Esophagus squamous epithelium (tissue), 5 donors: ENCODE measurements at places on chromosomes 16 and 17. TPM values are rescaled to one million over a fixed set of nuclear protein-coding genes. Genes with fewer than 3 reads are reported as not detected.

PLK1 gene
- 45.3 TPM for total RNA-seq

GPR142 gene
- not detected for total RNA-seq

NOD2 gene
- 28.1 TPM for total RNA-seq

DNA sequence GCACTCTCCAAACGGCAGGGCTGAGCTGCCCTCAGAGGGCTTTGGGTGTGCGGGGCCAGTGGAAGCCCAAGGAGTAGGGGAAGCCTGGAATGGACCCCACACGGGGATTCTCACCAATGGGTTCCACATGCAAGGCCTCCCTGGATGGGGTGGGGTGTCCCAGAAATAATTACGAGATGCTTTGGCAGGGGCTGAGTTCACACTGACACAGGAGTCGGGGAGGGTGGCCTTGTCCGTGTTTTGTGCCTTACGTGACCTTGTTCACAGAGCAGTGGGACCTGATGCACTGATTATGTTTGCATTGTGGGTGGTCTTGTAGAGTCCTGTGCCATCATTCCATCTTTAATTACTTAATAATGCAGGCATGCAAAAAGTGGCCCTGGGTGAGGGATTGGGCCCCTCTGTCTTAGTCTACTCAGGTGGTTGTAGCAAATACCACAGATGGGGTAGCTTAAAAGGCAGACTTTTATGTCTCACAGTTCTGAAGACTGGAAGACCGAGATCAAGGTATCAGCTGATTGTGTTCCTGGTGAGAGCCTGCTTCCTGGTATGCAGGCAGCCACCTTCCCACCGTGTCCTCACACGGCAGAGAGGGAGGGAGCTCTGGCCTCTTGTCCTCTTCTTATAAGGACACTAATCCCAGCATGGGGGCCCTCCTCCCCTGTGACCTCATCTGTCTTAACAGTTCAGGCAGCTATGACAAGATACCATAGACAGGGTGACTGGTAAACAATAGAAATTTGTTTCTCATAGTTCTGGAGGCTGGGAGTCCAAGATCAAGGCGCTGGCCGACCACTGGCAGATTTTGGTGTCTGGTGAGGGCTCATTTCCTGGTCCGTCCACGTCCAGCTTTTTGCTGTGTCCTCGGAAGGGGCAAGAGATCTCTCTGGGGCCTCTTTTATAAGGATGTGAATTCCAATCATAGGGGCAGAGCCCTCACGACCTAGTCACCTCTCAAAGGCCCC lies 239.4 kb downstream of the IRF8 start:
- DNase-seq = no peak

GRCh38 chr16:66247516-66248481 lies 118.7 kb upstream of the CDH5 start:
- DNase-seq = no peak

GRCh38 chr17:34311291-34311690 lies 7.9 kb upstream of the CCL8 start:
- DNase-seq = no peak

DNA sequence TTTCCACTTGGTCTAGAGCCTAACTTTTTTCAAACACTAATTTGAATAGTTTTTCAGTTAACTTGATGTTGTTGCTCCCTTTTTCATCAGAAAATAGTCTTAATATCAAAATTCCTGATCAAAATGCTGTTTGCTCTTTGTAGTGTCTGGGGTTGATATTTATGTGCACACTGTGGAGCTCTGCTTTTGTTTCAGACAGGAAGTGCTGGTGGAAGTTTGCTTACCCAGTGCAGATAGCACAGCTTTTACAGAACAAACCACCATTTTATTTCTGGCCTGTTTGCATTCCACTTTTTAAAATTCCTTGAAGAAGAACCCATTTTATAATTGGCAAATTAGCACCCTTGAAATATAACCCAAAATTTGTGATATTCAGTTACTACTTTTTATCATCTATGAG lies 125.4 kb downstream of the MRTFB start:
- no peak for DNase-seq

GRCh38 chr16:50578137-50578536 lies 29.9 kb downstream of the NKD1 start:
- DNase-seq = no peak

DNA sequence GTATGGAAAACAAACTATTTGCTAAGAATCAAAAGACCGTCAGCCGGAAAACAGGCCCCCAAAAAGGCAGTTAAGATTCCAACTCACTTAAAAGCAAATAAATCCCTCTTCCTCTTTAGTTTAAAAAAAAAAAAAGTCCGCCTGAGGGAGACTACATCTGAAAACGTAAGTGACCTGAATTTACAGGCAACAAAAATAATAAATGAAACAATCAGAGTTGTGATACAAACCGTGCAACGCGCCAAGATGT lies 1.1 kb downstream of the KANSL1 start:
- no peak for DNase-seq

DNA sequence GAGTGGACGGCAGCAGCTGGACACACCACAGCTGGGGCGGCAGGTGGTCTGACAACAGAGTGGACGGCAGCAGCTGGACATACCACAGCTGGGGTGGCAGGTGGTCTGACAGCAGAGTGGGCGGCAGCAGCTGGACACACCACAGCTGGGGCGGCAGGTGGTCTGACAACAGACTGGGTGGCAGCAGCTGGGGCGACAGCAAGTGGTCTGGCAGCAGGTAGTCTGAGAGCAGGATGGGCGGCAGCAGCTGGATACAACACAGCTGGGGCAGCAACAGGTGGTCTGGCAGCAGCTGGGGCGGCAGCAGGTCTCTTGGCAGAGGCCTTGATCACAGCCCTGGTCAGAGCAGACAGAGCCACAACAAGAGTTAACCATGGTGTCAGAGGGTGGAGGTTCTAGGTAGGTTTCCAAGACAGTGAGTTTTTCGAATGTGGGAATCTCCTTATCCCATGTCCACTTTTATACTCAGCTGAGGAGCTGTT lies at the start of gene KRTAP4-1:
Gene KRTAP4-1 (minus strand): TSS at position 432 of the 482 bp plus-strand sequence. CDS start 57 bp downstream, at position 375.
- no peak for DNase-seq

DNA sequence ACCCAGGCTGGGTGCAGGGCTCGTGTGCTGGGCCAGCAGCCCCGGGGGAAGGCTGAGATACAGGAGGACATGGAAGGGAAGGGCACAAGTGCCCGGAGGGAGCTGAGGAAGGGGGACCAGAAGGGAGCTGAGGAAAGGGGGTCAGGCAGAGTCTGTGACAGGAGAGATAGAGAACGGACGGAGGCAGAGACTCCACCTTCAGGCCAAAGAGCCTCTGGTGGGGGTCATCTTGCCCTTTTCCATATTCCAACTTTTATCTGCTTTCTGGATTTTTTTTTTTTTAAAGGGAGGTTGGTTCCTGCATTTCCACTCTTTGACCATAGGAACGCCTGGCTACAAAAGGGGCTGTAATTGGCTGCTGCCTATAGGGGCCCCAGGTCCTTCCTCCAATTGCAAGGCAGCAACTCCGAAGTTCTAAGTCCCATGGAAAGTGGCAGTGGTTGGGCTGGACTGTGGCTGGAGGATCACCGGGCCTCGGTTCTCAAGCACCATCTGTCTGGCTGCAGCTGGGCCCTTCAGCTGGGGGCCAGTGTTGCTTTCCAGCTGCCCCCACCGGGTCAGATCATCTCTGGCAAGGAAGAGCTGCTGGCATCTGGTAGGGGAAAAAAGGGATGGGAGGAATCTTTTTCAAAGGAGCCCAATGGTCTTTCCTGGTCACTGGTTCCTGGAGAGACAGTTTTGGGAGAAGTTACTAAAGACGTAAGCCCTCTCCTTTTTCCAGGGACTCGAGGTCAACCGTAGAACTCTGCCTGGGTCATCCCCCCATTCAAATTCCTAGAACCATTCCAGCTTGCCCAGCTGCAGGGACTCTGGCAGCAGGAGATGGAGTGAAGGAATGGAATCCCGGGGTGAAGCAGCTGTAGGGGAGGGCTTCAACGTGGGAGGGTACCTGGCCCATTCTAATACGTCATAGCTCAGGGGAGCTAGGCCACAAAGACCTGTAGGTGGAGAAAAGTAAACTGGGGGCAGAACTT lies 13.1 kb upstream of the MRPS23 start:
- no peak for DNase-seq

DNA sequence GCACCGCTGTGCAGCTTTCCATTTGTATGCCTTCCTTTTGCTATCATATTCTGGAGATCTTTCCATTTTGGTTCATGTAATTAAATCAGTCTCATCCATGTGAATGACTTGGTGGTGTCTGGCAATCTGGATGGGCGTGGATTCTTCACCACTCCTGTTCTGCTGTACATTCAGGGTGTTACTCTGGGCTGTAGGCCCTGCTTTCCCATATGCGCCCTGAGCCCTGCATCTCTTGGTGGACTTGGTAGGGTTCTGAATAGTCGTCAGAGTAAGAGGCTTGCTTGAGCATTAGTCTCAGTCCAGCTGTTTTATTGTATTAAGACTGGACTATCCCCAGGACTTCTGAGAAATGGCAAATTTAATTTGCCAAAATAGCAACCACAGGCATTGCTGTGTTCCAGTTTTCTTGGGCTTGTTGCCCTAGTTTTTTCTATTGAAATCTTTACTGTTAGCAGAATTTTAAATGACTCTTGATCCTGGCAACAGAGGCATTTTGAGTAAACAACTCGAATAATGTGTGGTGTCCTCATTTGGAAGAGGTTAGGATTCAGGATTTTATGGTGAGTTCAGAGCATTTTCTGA lies 14.9 kb downstream of the BANP start:
- no peak for DNase-seq

DNA sequence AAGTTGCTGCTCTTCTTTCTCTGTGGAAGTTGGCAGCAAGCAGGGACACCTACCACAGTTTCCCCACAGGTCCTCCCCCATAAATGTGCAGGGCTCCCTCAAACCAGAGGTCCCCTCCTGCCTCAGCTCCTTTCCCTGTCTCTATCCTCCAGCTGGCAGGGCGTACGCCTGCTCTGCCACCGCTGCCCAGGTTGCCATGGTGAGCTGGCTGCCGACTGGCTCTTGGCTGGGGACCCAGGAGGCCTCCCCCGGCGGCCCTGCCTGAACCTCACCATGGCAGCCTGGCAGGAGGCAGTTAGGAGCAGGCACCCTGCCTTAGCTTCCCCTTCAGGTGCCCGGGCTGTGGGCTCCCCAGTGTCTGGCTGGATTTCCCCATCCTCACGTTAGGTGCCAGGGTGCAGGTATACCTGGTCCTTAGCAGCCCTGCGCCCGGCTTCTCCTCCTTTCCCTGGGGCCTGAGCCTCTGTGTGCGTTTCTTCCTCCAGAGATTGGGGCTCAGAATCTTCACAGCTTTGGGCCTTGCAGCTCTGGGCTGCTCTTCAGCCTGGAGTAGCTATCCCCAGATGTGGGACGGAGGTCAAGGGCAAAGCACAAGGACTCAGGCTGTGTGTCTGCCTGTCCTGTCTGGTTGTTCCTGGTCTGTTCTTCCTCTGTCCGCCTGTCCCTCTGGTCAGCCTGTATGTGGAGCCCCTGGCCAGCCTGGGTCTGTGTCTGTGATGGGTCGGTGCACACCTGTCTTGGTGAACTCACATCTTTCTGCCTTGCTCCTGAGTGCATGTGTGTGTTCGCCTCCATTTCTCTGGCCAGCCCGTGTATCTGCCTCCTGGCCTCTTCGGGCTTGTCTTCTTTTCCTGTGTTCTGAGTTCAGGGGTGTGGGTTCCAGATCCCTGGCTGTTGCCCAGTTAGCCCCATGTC lies 15.7 kb downstream of the GJD3 start:
- no peak for DNase-seq

- no peak for DNase-seq
These were observed 1.8 kb upstream of the SYNRG start for GRCh38 chr17:37610971-37611370.

GRCh38 chr17:37521821-37522220 lies 32.1 kb downstream of the DUSP14 start:
- DNase-seq = no peak

GRCh38 chr16:89918453-89919347 lies at the start of gene MC1R:
MC1R (plus strand) TSS chr16:89918862; CDS start chr16:89919259, 397 bp downstream.
- no peak for DNase-seq
